Foreskin keratinocyte (primary cell): ENCODE measurements at places on chromosomes 6 and 20. TPM values are rescaled to one million over a fixed set of nuclear protein-coding genes. Genes with fewer than 3 reads are reported as not detected.

The NR2E1 gene
- polyA plus RNA-seq = not detected in 2 replicates

The EYA2 gene
- polyA plus RNA-seq = not detected in 2 replicates

The DEFB132 gene
- polyA plus RNA-seq = not detected in 2 replicates

The MMS22L gene
- 2.8 and 4.0 TPM in 2 replicates for polyA plus RNA-seq

The TNFRSF6B gene
- 245 and 287 TPM in 2 replicates for polyA plus RNA-seq

The LPA gene
- not detected in 2 replicates for polyA plus RNA-seq

The FOXC1 gene
- polyA plus RNA-seq = 1.7 and 3.0 TPM in 2 replicates

The GOPC gene
- polyA plus RNA-seq = 8.6 and 10.3 TPM in 2 replicates

The RAET1L gene
- polyA plus RNA-seq = 1.4 and 1.9 TPM in 2 replicates

The GGTLC1 gene
- not detected in 2 replicates for polyA plus RNA-seq

The CLIC5 gene
- polyA plus RNA-seq = not detected in 2 replicates

The NUDT3 gene
- polyA plus RNA-seq = 7.1 and 8.1 TPM in 2 replicates

The RRP36 gene
- polyA plus RNA-seq = 111 and 112 TPM in 2 replicates

The TBXT gene
- not detected in 2 replicates for polyA plus RNA-seq

The ETV7 gene
- 1.3 and 1.5 TPM in 2 replicates for polyA plus RNA-seq

The EBF4 gene
- 0.12 and 0.22 TPM in 2 replicates for polyA plus RNA-seq

The HM13 gene
- 132 and 150 TPM in 2 replicates for polyA plus RNA-seq

The RXRB gene
- 23.4 and 27.8 TPM in 2 replicates for polyA plus RNA-seq

The SSTR4 gene
- not detected in 2 replicates for polyA plus RNA-seq

The VWA7 gene
- 0.25 and 0.38 TPM in 2 replicates for polyA plus RNA-seq

The BTN3A1 gene
- polyA plus RNA-seq = 4.4 and 5.2 TPM in 2 replicates

The MLN gene
- not detected in 2 replicates for polyA plus RNA-seq

The SYCP2L gene
- polyA plus RNA-seq = 0.30 and 1.2 TPM in 2 replicates

The RPS18 gene
- polyA plus RNA-seq = 6,643 and 6,921 TPM in 2 replicates

The AURKA gene
- polyA plus RNA-seq = 38.0 and 57.6 TPM in 2 replicates

The SCUBE3 gene
- polyA plus RNA-seq = under 0.01 and 0.01 TPM in 2 replicates

The RCAN2 gene
- not detected in 2 replicates for polyA plus RNA-seq

The RBPJL gene
- polyA plus RNA-seq = not detected in 2 replicates

The NOX3 gene
- polyA plus RNA-seq = not detected in 2 replicates

The PDYN gene
- not detected in 2 replicates for polyA plus RNA-seq

The LY6G6D gene
- not detected in 2 replicates for polyA plus RNA-seq

The RIN2 gene
- 23.3 and 23.6 TPM in 2 replicates for polyA plus RNA-seq

The KHDC1 gene
- polyA plus RNA-seq = 2.1 and 3.0 TPM in 2 replicates

The TRIM10 gene
- polyA plus RNA-seq = not detected in 2 replicates

The ULBP2 gene
- 9.8 and 9.9 TPM in 2 replicates for polyA plus RNA-seq
